Ammon's horn (tissue), 1 donor: ENCODE measurements at places on chromosomes 2 and 18.
A peak's percentile ranks its signal among the peaks of the same experiment; 100 is the strongest.

DNA sequence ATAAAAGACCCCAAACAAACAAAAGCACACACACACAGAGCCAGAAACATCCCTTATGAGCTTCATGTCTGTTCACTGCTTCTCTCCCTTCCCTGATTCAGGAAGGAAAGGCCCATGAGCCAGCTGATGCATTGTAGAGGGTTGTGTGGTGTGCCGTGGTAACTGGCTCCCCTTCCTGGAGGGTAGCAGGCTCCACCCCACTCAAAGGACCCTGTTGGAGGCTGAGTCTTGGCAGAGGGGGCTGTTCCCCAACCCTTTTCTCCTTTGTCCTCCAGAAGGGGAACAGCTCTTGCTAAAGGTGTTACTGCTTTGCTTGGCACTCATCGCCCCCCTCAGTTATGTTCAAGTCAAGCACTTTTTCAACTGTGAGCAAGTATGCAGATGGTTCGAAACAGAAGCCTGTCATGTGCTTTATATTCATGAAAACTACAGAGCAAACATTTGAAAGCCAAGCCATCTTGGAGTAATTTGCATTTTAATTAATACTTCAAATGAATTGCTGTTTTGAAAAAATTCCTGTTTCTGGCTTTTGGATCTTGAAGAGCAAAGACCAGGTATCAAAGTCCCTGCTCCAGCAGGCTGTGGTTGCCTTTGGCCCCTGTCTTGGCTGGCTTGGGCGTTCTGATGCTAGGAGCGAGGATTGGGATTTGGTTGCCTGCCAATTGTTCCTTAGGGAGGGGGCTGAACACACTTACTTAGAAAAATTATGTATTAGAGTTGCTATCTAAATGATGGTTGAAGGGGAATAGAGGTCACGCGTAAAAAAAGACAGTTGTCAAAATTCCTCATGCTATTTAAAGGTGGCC, 267.8 kb downstream of the TSN start:
- DNase-seq: no peak

- no peak for DNase-seq
Measured at GRCh38 chr2:232700154-232700553, 3.0 kb downstream of the GIGYF2 start.

DNA sequence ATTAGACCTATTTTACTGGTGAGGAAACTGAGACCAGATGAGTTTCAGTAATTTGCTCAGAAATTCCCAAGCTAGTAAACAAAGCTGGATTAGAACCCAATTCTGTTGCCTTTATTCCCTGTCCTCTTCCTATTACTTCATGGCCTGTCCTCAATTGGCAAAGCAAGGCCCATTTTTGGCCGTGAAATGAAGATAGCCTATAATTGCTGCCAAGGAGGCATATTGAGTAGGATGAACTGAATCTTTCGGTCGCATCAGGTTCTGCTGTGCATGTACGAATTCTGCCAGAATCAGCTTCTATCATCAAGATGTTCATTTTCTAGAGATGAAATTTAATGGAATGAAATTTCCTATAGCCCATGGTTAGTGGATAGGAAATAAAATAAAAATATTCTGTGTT, 1485.2 kb upstream of the PIK3C3 start:
- no peak for DNase-seq

- peak; percentile 27 for DNase-seq
Measured at GRCh38 chr2:102473020-102473419, at the start of gene SLC9A4. Gene SLC9A4, plus strand, starts transcription at chr2:102473226. Its CDS starts 534 bp downstream, at chr2:102473760.

DNA sequence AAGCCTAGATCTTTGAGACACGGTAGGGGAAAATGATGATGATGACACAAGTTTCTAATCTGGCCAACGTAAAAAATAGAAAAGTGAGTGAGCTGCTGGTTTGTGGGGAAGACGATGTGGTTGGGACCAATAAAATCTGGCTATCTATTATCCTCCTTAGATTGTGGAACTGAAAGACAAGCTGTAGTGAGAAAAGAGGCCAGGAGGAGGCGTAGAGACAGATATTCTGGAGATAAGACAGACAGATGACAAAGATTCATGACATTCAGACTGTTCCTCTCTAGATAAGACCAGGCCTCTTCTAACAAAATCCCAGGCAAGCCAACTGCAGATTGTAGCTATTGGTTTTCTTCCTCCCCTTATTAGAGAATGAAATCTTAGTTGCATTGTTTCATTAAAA, 376.3 kb upstream of the UBE2E3 start:
- no peak for DNase-seq

- DNase-seq: no peak
Measured at GRCh38 chr2:9294764-9295163, 88.2 kb downstream of the ASAP2 start.

DNA sequence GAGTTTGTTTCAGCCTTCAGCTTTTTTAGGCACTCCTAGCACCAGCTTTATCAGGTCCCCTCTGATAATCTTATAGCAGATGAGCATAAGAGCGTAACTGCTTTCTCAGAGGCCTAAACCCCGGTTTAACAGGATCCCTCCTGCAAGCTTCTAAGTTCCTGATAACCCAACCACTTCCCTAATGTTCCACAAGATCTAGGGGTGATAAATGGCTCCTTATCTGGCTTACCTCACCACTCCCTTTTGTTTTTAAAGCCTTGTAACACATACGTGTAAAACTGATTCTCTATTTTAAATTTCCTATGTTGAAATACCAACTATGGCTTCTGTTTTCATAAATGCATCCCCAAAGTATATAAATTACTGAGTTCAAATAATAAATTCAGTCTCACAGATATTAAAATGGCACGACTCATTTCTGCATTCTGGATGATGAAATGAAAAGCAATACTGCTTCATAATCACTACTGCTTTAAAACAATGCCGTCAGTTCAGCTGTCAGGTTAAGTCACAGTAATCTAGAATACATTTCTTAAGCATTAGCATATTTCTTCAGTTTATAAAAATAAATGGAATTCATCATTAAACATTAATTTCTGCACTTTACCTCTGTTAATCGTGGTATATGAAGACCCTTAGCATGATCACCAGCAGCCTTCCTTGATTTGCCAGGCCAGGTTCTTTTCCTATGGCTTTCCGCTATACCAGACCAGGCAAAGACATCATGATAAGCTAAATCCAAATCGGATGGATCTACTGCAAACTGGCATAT, 126.3 kb downstream of the C2orf74 start:
- DNase-seq: no peak

GRCh38 chr2:165009466-165009865, 54.1 kb upstream of the SLC38A11 start:
- DNase-seq: no peak

DNA sequence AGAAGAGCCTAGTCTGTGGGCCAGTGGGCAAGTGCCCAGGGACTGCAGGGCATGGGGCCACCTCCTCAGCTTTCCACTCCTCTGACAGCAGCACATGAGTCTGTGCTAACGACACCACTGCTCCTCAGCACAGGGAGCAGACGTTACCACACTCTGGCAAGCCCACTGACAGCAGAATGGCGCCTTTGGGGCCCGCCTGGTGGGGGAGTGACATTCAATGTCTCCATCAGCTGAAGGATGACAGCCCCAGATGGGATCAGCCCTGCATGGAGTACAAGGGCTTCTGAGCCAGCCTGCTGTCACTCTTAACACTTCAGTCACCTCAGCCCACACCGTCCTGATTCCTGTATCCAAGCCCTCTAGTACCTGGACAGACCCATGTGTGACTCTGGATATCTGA, 149.4 kb upstream of the SMAD2 start:
- DNase-seq: no peak

DNA sequence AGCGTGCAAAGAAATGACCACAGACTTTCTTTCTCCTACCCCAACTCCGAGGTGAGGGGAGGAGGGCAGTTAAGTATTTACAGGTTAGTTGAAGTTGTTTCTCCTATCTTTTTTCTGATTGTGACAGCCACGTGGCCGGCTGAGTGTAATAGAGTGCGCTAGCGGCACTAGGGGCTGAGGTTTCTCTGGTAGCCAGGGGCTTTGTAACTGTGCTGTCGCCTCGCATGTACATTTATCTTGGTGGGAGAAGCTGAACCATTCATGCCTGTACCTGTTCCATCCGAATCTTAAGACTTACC, 214.1 kb upstream of the STON1 start:
- DNase-seq: peak; percentile 64

GRCh38 chr2:19648583-19648982, 253.2 kb downstream of the TTC32 start:
- no peak for DNase-seq

DNA sequence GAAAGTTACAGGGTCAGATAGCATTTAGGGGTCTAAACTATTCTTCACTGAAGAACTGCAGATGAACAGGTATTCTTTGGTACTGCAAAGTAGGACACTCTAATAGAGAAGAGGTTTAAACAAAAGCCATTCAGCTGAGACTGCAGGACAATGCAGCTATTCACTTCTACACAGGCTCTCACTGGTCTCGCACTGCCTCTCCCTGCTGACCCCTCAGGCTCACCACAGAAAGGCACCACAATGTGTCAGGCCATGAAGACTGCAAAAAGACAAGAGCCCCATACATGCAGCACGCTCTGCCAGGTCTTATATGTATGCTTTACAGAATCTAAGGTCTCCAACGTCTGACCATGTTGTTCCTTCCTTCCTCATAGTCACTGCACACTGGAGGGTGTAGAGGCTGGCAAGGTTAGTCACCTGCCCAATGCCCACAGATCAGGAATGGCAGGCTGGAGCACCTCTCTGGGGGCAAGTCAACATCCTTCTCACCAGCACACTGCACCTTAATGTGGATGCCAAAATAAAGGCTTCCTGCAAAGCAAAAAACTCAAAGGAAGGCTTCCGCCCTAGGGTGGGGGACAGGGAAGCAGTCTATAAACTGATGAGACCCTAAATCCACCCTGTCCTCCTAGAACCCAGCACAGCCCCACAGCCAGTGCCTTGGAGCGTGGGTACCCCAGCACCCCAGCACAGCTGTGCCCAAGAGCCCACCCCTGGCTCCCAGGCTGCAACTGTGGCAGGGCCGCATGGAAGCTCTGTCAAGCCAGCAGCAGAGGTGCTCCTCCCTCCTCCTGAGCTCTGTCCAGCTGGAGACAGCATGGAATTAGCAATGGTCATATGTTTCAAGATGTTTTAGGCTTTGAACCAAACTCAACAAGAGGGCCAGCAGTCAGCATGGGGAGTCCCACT, 10.7 kb upstream of the RNU4ATAC start:
- DNase-seq: peak; percentile 94

DNA sequence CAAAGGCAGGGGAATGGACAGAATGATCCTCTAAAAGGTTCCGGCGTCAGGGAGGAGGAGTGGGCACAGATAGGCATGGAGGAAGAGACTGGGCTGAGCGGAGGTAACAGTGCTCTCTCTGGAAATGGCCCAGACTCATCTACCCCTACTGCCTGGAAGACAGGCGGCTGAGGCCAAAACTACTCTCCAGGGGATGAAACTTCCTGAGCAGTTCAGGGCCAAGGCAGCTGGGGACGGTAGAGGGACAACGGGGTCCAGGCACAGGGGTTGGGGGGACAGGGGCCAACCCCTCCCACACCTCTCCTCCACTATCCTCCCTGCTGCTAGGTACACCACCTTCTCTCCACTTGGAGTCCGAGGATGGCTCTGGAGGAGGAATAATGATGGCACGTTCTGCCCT, 94.3 kb downstream of the TNS1 start:
- no peak for DNase-seq

GRCh38 chr2:3423492-3424170, 44.1 kb downstream of the TRAPPC12 start:
- DNase-seq: peak; percentile 59

DNA sequence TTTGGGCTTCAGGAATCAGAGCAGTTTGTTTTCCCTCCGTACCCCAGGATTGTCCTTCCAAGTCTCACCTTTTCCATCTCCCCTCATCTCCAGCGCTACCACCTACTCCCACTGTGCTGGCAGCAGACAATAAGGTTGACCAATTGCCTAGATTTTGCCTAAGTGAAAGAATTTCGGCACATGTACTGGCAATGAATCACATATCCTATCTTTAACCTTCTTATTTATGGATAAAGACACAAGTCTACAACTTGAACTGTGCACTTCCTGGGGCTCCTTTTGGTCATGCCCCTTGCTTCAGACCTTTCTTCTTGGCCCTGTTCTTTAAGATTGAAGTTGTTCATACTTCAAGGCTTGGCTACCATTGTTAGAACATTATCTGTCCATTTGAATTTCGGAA, 71.4 kb downstream of the KCMF1 start:
- no peak for DNase-seq

- DNase-seq: no peak
Measured at GRCh38 chr2:136135921-136136906, 18.3 kb upstream of the CXCR4 start.

GRCh38 chr2:109342256-109342850, 213.3 kb downstream of the SH3RF3 start:
- DNase-seq: no peak

DNA sequence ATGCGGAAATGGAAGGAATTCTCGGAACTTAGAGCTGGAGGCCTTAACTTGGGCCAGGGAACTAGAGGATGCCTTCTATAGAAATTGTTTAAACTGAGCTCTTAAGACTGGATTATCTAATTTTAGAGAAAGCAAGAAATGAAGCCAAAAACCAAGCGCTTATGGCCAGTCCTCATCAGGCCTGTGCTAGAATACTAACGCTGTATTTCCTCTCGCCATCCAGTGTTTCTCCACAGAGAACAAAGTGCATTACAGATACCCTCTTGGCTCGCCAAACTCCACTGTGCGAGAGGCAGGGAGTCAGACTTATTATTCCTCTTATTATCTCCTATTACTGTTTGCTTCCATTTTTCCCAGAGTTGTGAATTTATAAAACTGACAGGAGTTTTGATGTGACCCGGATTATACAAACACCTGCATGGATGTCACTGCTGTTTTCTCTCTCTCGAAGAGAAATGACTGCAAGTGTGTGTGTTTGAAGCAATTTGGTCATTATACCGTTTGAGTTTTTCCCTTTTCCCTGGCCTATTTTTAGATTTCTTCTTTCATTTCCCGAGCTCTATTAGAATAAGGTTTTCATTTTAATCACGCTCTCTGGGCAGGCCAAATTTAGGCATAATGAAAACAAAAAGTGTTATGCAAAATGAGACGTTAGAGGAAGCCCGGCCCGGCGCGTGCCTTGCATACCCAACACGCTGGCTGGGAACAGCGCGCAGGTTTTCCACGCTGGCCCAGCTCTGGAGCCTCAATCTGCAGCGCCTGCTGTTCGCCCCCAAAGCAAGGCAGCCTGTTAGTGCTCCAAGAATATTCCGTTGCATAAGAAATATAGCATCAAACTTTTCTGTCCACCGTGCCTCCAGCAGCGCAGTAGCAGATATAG, 103.3 kb downstream of the ALK start:
- peak; percentile 79 for DNase-seq

DNA sequence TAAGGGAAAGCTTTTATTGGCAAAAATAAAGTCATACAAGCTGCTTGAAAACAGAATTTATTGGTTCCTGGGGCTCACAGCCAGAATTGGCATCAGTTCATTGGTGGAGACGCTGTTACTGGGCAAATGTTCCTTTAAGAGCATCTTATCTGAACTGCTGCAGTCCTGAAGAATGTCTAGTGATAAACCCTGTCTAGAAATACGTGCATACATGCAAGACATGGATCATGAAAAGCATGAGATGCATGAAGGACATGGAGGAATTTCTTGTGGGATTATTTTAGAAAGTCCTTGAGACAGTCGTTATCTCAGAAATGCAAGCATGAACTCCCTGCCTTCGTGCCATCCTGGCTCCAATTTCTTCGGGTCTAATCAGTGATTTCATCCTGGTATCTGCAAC, 32.5 kb upstream of the FHOD3 start:
- DNase-seq: no peak

GRCh38 chr2:226310146-226310545, 489.5 kb downstream of the IRS1 start:
- no peak for DNase-seq

GRCh38 chr2:146576339-146577111, 1268.3 kb upstream of the ACVR2A start:
- DNase-seq: no peak
